Astrocyte of the hippocampus (primary cell): ENCODE measurements at places on chromosomes 4 and X.

- peak; percentile 60 for DNase-seq
Observed at GRCh38 chrX:10486373-10486772, 134.0 kb downstream of the MID1 start.

DNA sequence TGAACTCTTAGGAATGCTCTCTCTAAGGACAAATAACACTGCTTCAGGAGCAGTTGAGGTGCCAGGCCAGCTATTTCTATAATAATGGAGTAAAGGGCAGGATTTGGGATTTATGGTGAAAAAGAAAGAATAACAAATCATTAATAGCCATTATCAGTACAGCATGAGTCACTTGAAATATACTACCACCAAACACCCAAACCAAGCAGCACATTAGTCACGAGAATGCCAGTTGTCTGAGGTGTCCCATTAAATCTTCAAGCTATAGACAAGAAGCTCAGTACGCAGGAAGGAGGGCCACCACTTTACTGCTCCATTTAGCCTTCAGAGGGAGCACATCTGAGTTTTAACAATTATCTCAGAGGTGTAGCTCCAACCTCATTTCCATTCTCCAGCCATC is 106.8 kb upstream of the MAGEA10 start:
- DNase-seq = peak; percentile 41

- DNase-seq = peak; percentile 9
Observed at GRCh38 chrX:23317799-23318724, 16.6 kb upstream of the PTCHD1 start.

- no peak for DNase-seq
Observed at GRCh38 chr4:105767579-105767978, 59.0 kb downstream of the GSTCD start.

GRCh38 chr4:6751611-6752485 is 30.7 kb upstream of the KIAA0232 start:
- DNase-seq = no peak

DNA sequence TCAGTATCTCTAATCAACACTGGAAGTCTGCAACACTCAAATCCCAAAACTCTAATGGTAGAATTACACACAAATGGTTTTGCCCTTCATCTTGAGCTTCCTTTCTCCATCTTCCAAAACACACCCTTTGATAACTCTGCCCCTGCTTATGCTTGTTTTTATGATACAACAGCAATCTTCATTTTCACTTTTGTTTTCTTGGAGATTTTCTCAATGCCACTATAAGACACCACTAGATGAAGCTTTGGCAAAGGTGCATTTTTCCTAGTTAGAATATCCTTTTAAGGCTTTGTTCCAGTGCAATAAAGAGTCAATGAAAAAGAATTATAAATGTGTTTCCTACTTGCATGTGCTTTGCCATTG is 472.4 kb upstream of the NWD2 start:
- DNase-seq = no peak

GRCh38 chr4:65968831-65969558 is 298.7 kb upstream of the EPHA5 start:
- peak; percentile 23 for DNase-seq

DNA sequence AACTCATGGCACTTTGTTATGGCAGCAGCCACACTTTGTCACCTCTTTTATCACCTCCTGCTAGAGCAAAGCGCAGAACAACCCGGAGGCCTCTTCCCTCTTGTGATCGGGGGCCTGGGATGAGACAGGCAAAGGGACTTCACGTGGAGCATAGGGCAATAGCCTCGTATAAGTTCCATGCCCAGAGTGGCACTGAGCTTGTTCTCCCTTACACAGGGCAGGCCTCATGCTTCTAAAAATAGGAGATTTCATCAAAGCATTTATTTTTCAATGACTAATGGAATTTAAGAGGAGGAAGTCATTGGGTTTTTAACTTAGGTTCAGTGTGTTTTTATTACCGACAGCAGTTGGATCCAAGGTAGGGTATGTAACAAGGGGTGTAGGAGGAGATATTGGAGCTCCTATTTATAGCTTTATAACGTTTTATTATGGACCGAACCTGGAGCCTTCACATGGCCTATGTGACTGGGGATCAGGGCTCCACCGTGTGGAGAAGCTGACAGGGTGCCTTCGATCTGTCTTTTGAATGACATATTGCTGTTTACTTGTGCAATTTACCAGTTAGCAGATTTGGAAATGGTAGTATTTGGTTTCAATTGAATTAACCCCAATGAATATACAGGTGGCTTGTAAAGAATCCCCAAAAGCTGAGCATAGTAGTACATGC is 93.8 kb downstream of the SLC2A9 start:
- DNase-seq = no peak

DNA sequence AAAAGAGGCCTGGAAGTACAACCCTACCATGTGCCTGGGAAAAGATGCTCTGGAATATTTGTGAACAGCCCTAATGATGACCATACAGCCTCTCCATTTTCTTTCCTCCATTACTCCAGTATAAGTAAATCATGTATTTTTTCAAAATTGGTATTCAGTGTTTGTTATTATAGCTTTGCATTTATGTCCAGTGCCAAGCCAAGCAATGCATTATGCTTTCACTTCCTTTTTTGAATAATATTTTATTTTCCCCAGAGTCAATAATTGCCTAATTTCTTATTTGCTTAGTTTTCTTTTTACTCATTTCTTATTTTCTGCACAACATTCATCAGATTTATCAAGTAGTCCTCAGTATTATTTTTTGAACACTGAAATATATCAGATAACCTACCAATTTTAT is 49.3 kb upstream of the EOLA2 start:
- no peak for DNase-seq

DNA sequence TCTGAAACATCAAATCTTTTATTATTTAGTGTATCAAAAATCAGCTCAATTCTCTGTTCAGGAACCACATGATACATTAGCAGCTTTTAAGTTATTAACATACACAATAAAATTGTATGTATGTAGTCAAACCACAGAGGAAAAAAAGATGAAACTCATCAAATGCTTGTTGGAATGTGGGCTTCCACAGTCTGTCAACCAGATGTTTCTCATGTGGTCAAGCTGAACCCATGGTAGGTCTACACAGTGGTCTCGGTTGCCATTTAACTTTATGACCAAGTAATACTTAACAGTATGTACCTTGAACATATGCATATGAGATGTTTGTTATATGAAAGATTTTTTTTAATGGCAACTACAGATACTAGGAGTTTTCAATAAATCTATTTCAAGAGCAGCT is 427.8 kb downstream of the IL15 start:
- no peak for DNase-seq

DNA sequence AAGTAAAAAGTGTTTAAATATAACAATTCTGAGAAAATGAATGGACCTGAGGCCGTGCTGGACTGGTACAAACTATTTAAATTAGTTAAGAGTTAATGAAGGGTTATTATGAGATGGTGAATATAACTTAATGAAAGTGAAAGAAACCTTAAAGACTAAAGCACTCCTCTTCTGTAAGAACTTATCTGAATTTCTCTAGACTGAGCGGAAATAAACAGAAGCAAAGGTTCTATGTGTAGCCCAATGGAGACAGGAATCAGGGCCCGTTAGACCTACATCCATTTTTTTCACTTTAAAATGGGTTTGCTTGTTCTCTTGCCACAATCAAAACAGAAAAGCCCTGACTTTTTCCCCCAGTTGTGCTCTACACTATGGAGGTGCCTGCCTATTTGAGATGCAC is 14.9 kb downstream of the AMMECR1 start:
- no peak for DNase-seq

DNA sequence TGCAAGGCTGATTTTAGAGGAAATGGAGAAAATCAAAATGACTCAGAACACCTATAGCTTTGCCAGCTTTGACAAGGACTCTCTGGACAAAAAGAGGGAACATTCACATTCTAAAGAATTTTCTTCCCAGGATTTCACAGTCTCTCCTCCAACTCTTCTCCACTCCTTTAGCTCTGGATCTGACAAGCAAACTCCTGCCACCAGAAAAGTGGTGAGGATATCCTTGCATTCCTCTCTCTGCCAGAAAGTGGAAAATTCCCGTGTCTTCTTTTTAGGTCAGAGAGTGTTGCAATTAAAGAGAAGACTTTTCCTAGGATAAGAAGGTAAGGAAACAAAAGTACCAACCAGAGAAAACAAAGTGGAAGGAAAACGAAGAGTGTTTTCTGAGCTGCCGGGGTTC is 16.1 kb upstream of the PDGFRA start:
- no peak for DNase-seq

DNA sequence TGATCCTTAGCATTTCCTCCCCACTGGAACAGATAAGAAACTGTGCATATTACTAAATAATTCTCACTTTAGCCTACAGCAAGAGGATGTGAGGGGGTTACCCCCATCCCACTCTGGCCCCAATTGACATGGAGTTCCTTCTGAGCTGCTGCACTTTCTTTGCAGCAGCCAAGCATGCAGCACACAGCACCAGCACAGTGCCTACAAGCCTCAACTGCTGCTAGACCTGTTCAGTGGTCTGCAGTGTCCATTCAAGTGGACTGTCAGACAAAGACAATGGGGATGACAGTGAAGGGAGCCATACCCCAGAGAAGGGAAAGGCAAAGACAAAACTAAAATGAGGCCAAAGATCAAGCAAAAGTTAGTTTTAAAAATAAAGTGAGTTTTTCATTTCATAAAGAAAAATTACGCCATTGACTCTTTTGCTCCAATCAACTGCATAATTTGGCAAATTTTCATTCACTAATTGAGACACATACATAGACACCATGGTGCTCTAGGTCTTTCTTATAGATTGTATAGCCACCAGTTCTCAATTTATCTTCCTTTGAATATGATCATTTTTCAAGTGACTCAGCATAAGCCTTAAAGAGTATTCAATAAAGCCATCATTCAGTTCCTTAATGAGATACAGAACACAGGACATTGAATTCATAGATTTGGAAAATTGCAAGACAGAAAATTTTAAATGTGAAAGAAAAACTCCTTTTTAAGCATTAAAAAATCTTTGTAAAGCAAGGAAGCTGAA is 410.6 kb downstream of the HNRNPD start:
- DNase-seq = no peak

DNA sequence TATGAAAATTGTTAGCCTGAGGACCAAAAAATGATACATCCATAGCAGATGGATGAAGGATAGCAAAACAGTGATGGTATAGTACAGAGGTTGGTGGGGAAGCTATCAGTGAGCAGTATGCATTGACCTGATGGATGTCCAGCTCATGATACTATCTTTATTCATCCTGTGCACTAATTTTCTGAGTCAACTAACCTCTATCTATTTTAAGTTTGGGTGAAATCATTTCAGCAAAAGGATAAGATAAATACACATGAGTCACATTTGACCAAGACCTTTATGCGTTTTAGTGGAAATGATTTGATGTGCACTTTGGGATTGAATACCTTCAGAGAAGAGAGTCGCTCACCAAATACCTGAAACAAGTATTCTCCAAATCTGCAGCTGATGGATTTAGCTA is 351.0 kb upstream of the NR3C2 start:
- DNase-seq = no peak

DNA sequence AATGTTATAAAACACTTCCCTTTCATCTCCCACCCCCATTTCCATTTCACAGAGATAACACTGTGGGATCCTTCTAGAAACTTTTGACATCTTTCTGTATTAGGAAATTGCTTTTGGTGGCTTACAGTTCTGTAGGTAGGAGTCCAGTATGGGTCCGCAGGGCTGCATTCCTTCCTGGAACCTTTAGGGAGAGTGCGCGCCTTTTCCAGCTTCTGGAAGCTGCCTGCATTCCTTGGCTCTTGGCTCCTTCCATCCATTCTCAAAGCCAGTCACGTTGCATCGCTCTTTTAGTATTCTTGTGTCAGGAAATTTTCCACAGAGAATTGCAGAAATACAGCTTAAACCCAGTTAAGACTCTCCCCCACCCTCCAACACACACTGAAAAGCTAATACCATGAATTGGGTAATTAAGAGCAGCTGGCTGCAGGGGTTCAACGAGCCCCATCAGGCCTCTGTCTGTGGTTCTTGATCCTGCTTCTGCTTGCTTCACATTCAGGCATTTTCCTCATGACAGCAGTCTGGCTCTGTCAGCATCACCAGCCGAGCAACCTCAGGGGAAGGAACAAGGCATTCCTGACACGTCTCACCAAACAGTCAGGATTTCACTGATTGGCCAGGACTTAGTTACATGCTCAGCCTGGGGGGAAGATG is 48.8 kb downstream of the SEPTIN11 start:
- peak; percentile 74 for DNase-seq

- DNase-seq = peak; percentile 76
Observed at GRCh38 chrX:12984603-12985319, 9.9 kb downstream of the TMSB4X start.

DNA sequence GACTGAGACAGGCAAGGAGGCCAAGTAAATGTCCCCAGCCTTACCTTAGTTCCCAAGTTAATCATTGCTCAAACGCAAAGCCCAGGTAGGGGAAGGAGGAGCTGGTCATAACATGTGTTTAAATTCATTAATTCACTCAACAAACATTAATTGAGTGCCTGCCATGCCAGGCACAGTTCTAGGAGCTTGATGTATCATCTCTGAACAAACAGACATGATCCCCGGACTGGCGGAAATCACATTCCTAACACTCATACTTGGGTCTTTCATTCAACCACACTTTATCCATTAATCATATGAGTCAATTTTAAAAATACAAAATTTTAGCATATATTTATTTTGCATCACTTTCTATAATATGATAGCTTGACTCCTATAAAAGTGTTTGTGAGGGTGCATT is 335.3 kb upstream of the NOCT start:
- no peak for DNase-seq

DNA sequence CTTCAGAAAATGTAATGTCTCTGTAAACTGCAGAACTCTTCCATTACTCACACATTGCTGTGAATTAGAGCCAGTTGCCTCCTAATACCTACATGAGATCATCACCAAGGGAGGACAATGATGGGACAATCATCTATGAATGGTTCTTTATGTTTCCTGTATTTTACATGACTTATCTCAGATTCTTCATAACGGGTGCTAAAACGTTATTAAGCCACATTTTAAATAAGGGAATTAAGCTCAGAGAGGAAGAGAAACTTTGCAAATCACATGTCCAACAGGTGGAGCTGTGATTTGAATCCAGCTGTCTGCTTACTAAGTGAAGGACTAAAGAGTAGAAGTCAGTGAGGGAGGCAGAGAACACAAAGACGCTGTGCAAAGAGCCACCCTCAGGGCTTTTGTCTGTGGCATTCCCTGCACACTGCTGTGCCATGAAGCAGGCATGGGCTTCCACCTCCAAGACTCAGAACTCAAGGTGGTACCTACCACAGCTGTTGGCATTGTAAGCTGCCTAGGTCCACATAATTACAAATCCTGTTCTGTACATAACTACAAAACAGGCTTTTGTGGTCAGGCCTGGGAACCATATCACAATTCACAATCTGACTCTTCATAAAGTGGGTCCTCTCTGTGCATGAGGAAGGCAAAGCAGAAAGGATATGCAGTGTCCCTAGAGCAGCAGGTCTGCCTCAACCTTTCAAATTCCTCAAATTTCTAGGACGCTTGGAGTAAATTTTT is 12.8 kb downstream of the TBC1D9 start:
- DNase-seq = peak; percentile 29

DNA sequence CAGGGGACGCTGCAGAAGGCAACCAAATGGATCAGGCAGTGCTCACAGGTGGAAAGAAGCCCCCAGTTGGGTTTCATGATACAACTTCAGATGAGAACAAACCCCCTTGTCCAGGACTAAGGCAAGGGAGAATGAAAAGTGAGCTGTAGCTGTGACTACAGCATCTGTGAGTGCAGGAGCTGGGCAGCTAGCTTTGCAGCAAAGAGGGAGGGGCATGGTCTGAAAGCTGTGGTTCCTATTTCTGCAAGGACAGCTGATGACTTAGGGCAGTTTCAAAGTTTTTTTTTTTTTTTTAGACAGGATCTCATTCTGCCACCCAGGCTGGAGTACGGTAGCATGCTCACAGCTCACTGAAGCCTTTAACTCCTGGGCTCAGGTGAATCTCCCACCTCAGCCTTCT is 1317.4 kb upstream of the DIAPH2 start:
- no peak for DNase-seq
